ENCODE measurements at places on chromosomes 6 and 20. TPM values are rescaled to one million over a fixed set of nuclear protein-coding genes. Genes with fewer than 3 reads are reported as not detected.
A peak's percentile ranks its signal among the peaks of the same experiment; 100 is the strongest.

DNA sequence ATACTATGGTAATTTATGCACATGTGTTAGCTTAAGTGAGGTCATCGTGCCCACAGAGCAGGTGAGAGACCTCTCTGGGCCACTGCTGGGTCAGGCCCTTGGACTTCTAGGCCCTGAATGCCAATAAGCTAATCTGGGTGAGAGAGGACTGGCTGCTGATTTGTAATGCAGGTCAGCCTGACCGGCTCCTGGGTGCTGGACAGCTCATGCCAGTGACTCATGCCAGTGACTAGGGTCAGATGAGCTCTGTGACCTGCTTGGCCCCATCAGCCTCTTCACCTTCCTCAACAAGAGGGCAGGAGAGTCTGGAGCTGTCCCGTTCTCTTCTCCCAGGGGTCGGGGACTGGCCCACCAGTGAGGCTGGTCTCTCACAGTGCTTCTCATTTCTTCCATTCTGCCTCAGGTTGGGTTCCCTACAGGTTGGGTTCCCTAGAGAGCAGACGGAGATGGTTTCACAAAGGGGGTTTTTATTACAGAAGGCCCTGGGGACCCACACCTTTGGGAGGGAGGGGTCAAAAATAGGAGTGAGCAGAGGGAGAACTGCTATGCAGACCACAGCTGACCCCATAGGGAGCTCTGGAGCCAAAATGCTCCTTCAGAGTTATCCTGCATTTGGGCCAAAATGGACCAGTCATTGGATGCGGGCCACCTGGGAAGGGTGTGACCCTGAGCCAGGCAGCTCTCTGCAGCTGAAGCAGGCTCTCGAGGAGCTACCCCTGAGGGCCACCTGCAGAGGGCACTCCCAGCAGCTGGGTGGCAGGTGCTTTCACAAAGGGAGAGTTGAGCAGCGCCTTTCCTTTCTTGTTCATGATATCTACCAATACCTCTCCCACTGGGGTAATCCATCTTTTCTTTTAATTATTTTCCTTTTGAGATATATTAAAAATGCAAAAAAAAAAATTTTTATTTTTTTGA is 2.2 kb upstream of the OXT start:
- DNase-seq: no peak

DNA sequence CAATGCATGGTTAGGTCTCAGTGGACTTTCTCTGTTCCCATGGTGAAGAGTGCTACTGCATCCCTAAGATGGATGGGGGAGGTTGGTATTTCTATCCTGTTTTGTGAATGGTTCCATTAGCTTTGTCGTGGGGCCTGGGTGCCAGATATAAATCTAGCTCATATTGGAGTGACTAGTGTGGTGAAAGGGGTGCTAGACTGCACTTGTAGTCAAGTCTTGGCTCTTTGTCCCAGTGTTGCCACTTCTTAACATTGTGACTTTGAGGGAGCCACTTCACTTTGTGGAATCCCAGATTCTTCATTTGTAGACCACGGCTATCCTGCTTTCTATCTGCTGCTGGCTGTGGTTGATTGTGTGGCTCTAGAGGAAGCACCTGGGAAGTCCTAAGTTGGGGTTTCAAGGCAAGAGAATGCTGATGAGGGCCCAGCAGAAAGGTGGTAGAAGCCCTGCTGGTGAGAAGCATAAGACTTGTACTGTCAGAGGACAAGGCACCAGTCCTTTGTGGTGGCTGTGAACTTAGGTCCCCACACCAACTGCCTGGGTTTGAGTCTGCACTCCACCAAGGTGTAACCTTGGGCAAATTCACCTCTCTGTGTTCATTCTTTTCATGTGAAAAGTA is 44.1 kb downstream of the VAPB start:
- no peak for DNase-seq

DNAH8 gene
- not detected for polyA plus RNA-seq

DNA sequence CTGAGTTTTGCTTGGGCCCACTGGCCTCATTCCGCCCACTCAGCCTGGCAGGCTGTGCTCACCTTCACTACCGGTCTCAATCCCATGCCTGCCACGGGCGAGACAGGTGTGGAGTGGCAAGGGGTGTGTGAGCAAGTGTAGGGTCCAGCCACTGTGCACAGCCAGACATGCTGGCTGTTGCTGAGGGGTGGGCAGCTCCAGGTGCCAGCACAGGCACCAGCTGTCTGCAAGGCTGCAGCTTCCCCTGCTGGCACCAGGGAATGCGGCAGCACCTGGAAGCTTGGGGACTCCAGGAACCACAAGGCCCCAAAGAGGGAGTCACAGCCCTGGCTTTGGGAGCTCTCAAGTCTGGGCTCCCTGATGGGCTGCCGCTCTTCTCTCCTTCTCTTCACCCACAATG is 372.7 kb downstream of the CBLN4 start:
- DNase-seq: no peak

DNA sequence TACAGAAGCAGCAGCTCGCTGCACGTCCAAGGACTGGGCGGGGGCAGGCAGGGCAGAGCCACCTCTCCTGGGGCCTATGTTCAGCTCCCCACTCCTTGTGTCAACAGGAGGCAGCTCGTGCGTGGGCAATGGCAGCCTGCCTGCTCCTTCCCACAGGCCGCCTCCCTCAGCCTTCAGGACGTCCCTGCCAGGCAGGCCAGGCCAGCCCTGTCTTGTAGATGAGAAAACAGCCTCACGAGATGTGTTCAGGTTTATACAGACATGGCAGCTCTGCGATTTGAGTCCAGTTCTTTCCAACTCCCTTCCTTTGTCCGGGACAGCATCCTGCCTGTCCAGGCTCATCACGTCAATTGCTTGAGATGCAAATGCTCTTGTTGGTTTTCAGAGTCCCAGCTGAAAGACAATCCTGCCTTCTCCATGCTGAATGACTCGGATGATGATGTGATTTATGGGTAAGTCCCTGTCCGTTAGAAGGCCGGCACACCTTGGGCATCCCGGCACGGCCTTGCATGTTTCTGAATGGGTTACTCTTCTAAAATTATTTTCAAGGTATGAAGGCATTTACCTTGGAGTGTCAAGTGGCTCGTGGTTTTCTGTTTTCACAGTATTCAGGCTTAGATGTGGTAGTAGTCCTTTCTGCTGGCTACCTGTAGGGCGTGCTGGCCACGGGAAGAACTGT is 13.5 kb downstream of the DYNLT1 start:
- DNase-seq: peak; percentile 79

HLA-DMB gene
- polyA plus RNA-seq: 4.8 TPM

LST1 gene
- polyA plus RNA-seq: 5.2 TPM

PRRT1 gene
- polyA plus RNA-seq: 0.95 TPM

All from heart left ventricle (tissue), 16 donors.